ENCODE measurements at places on chromosomes 1 and 21.

DNA sequence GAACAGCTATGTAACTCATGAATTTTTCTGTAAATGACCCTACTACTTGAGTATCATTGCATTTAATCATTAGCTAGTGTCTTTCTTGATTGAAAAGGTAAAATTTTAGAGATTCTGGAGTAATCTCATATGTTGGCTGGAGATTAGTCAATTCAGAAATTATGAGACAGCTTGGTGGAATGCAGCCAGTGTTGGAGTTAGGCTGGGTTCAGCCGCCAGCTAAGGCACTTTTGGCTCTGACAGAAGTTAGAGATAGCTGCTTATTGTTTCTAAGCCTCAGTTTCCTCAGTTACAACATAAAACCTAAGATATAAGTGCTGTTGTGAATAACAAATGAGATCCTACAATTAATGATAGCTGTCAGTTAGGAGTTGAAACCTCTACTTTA lies 49.4 kb downstream of the TBCE start:
- no peak for DNase-seq

GRCh38 chr1:178580096-178580495 lies 67.2 kb downstream of the TEX35 start:
- DNase-seq = no peak

- DNase-seq = no peak
Measured at GRCh38 chr1:54047384-54048305, 5.4 kb downstream of the TMEM59 start.

GRCh38 chr1:157084720-157085119 lies 14.9 kb downstream of the ETV3L start:
- no peak for DNase-seq

- no peak for DNase-seq
Measured at GRCh38 chr1:26066857-26067256, 573 bp downstream of the TRIM63 start.

DNA sequence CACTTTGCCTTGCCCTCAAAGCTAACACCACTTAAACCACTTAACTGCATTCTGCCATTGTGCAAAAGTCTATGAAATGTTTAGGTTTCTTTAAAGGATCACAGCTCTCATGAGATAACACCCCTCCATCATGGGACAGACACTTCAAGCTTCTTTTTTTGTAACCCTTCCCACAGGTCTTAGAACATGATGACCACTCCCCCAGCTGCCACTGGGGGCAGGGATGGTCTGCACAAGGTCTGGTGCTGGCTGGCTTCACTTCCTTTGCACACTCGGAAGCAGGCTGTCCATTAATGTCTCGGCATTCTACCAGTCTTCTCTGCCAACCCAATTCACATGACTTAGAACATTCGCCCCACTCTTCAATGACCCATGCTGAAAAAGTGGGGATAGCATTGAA lies 7.7 kb downstream of the ADAMTS1 start:
- DNase-seq = no peak

GRCh38 chr1:8059161-8059622 lies 33.1 kb upstream of the ERRFI1 start:
- no peak for DNase-seq

DNA sequence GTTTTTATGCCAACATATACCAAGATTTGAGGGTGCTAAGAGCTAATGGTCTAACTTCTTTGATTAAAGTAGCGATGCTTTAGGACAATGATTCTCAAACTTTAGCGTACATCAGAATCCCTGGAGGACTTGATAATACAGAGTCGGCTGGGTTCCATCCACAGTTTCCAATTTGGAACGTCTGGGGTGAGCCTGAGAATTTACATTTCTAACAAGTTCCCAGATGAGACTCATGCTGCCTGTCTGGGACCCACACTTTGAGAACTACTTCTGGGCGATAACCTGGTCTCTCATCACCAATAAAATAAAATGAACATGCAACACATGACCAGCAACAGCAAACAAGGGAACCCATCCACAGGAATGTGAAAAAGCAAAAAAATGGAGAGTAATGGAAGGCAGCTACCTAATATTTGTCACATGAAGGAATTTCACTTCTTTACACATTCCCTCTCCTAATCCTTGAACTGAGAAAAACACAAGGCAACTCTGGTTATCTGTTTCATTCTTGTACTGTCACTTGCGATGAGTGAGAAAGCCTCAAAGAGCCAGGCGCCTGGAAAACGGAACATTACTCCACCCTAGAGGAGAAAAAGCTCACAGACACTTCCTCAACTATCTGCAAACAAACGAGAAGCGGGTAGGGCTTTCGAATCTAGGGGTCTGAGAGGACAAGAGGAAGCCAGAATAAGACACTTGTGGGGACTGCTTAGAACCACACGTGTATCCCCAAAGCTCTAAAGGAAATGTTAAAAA lies 14.0 kb downstream of the HSF2BP start:
- peak; percentile 75 for DNase-seq

DNA sequence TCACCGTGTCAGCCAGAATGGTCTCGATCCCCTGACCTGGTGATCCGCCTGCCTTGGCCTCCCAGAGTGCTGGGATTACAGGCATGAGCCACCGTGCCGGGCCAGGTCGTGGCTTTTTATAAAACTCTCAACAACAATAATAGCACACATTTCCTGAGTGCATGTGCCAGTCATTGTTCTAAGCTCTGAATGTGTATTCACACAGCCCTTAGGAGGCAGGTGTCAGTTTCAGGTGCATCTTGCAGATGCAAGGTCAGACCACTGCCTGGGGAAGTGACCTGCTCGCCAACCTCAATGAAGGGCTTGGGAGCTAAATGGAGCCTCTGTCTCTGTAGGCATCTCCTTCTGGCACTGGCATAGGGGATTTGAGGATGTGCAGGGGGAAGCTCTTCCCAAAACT lies 1.6 kb upstream of the LEFTY2 start:
- DNase-seq = no peak

- no peak for DNase-seq
Measured at GRCh38 chr21:42721341-42721824, 68.0 kb downstream of the PDE9A start.

GRCh38 chr1:62274496-62275485 lies 44.4 kb downstream of the KANK4 start:
- DNase-seq = no peak

DNA sequence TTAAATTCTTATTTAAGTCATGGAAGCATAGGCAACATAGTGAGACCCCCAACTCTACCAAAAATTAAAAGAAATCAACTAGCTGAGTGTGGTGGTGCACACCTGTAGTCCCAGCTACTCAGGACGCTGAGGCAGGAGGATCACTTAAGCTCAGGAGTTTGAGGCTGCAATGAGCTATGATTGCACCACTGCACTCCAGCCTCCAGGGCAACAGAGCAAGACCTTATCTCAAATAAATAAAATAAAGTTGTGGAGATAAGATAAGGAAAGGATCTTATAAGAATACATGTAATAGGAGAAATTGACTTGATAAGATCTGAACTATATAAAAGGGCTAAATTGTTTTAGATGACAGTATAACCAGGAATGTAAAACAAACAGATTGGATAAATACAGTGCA lies 2.3 kb upstream of the BATF3 start:
- DNase-seq = no peak

- DNase-seq = no peak
Measured at GRCh38 chr1:199447906-199448305, 579.6 kb upstream of the NR5A2 start.

- no peak for DNase-seq
Measured at GRCh38 chr1:62097464-62097863, 97.2 kb upstream of the L1TD1 start.

- DNase-seq = no peak
Measured at GRCh38 chr1:172286629-172287076, 133.8 kb upstream of the C1orf105 start.

DNA sequence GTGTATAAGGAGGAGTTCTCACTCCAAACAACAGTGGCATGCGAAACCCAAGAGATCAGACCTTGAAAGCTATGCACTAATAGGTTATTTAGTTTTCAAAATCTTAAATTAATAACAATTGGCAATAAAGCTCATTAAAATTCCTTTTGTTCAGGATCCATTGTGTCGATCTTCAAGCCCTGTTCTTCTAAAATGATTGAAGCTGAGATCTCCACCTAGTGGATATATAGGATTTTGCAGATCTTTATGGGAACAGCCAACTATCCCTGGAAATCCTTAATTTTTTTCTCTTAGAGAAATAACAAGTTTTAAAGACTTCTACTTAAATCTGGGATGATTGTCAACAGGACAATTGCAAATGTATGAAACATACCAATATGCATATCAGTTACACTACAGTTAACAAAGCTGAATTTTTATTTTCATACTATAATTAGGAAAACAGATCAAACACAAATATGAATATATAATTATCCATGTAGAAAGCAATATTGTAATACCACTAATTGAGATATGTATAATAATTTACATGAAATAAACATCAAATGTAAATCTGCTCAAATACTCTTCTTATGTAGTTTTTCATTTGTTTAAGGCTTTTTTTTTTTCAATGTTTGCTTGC lies 43.3 kb downstream of the LRRC53 start:
- peak; percentile 30 for DNase-seq

- no peak for DNase-seq
Measured at GRCh38 chr1:161046605-161047228, 940 bp upstream of the USF1 start.

- no peak for DNase-seq
Measured at GRCh38 chr1:174405219-174405618, 42.5 kb upstream of the GPR52 start.

DNA sequence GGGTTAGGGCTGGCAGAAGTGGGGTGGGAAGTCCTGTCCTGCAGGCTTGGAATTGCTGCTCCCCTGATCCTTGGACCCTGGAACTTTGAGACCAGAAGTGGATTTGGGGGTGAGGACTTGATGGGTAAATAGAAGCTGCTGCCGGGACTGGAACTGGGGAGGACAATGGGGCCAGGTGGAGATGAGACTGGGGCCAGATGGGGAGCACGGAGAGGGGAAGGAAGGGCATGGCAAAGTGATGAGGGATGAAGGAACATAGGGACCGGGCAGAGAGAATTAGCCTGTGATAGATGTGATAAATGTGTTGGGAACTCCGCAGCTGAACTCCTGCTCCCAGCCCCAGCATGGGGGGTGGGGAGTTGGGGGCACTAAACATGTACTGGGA lies 637 bp downstream of the NHLH1 start:
- no peak for DNase-seq

- no peak for DNase-seq
Measured at GRCh38 chr1:72119491-72119890, 162.8 kb downstream of the NEGR1 start.

DNA sequence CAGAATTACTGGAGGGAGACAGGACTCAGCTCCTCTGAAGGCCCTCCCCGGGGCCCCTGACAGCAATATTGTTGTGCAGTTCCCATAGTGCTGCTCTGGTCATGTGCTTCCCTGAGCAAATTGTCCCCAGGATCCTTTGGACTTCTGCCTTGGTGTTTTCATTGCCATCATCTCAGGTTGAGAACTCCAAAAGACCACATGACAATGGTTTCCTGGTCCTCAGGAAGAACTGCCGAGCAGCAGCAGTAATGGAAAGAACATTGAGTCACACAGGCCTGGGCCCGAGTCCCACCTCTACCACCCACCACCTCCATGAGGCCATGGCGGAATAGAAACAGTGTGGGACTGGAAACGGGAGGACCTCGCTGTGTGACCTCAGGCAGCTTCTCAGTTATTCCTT lies 6.3 kb upstream of the CTTNBP2NL start:
- no peak for DNase-seq

DNA sequence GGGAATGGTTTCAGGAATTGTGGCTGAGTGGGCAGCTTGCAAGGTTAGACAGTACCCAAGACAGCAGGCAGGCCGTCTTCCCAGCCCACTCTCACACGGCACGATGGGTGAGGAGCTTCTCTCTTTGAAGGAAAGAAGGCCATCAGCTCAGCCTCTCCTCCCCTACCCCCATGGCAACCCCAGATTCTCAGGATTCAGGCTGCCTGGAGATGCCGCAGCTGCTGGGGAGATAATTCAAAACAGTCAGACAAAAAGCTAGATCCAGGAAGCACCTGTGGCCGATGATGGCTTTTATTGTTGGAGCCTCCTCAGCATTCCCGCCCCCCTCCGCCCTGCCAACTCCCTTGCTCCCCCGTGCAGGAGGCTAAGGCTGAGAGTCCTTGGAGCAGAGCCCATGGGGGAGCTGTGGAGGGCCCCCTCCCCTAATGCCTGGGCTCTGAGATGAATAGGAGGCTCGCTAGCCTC lies 220.5 kb downstream of the TRABD2B start:
- no peak for DNase-seq

DNA sequence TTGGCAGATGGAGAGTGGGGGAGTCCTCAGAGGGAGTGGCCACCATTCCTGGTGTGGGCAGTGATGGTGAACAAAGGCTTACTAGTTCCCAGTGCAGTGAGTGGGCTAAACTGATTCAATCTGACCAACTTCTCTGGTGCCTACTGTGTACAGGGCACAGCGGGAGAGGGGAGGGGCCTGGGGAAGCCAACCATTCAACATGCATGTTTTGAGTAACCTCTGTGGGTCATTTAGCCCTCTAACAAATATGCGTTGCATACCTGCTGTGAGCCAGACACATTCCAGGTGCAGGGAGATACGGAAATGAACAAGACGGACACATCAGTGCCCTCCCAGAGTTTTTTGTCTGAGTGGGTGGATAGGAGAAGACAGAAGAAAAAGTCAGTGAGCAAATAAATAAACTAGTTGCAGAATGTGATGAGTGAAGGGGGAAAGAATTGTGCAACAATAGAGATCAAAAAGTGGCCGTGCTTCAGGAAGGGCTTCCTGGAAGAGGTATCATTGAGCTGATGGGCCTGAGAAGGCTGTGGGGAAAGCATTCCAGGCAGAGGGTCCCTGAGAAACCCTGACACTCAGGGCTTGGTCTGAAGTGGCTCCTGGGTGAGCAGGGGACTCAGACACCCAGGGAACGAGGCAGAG lies 78.8 kb downstream of the EPHB2 start:
- no peak for DNase-seq

DNA sequence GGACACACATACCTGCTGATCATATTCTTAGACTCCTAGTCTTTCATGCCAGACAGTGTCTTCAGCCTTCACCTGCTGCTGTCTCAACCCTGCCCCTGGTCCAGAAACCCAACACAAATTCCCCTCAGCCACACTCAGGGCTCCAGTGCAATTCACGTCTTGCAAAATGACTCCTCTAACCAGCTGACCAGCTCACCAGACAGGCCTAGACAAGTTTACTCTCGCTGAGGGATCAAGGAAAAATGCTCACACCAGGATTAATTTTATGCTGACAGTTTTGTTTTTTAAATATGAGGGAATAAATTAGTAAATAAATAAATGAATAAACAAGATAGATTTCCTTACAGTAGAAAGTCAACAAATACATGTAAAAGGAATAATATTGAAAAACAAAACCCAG lies 28.5 kb downstream of the CCDC185 start:
- no peak for DNase-seq

DNA sequence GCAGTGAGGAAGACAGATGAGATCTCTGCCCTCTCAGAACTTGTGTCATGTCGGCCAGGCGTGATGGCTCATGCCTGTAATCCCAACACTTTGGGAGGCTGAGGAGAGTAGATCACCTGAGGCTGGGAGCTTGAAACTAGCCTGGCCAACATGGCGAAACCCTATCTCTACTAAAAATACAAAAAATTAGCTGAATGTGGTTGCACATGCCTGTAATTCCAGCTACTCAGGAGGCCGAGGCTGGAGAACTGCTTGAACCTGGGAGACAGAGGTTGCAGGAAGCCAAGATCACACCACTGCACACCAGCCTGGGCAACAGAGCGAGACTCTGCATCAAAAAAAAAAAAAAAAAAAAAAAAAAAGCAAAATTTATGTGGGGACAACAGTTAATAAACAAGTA lies 40.9 kb upstream of the RALGPS2 start:
- DNase-seq = no peak

- peak; percentile 87 for DNase-seq
Measured at GRCh38 chr1:245153552-245154428, 995 bp upstream of the KIF26B start.
